Right renal pelvis (tissue), 4 donors: ENCODE measurements at places on chromosomes 11 and 22. TPM values are rescaled to one million over a fixed set of nuclear protein-coding genes. Genes with fewer than 3 reads are reported as not detected.

- no peak for DNase-seq
Measured at GRCh38 chr11:66866511-66866986, 9.7 kb downstream of the LRFN4 start.

DNA sequence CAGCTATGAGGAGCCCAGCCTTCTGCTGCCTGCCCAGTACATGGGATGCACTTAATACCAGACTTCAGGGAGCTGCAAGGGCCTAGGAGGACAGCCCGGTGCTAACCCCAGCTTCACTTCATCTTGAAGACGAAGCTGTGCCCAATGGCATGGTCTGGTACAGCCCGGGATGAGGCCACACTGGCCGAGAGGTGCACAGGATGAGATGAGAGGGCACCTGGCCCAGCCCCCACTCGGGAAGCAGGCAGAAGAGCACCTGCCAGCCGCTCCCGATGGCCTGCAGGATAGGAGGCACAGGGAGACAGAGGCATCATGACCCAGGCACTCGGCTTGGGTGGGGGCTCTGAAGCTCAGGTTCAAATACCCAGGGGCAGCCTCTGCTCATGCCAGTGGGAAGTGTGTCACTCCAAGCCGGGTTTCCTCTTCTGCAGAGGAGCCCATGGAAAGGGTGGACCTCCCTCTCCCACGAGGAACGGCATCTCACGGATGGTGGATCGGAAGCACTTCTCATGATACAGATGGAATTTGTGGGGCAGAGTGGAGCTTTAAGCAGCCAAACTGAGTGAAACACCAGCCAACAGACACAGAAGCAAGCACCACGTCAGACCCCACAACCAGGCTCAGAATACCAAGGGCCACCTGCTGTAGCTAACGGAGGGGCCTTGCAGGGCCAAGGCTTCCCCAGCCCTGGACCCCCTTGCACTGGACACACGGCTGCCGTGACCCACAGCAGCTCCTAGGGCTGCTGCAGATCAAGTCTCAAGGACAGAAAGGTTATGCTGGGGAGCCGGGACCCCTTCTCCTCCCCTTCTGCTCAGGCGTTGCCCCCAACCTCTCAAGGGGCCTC is 875.2 kb downstream of the BRD1 start:
- no peak for DNase-seq

GRCh38 chr11:11252403-11252802 is 100.6 kb downstream of the CSNK2A3 start:
- DNase-seq = no peak

- no peak for DNase-seq
Measured at GRCh38 chr11:57885298-57886050, 123.9 kb downstream of the CTNND1 start.

DNA sequence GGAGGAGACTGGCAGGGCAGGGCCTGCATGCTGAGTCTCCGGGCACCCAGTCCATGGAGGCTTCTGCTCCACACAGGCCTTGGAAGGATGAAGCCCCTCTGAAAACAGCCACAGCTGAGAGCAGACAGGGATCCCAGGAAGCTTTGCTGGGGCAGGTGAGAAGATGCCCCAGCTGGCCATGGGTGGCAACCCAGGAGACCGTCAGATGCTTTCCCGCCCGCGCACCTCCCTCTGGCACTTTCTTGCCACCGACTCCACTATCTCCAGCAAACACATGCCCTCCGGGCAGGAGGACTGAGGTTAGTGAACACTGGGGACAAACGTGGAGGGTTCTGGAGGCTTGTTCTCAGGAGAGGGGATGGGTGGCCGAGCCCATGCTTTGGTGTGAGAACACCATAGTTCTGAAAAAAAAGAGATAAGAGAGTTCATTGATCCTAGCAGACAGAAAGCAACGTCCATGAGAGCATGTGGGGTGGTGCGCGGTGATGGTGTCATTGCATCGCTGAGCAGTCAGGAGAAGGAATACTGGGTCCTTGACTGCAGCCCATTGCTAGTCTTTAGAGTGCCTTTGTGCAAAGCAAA is 2.3 kb downstream of the C1QTNF6 start:
- no peak for DNase-seq

DNA sequence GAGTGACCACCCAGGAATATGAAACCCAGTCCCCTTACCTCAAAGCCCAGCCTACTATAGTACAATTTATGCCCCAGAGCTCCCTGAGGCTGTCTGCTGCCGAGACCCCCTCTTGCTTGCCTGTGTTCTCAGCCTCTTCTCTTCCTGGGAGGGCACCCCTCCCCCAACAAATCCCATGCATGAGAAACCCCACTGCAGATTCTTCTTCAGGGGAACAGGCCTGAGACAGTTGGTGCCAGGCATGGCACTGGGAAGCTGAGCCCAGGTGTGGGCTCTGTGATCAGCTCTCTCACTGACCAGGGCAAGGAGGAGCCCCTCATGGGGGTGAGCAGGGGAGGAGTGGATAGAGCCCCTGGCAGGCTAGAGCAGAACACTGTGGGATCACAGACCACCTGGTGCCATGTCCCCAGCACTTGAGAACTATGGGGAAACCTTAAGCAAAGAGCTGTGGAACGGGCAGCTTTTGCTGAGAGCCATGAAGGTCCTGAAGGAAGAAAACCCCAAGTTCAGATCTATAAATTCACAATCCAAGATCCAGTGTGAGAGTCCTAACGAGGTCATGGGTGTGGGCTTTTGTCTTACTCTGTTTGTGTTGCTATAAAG is 46.5 kb upstream of the TH start:
- no peak for DNase-seq

DNA sequence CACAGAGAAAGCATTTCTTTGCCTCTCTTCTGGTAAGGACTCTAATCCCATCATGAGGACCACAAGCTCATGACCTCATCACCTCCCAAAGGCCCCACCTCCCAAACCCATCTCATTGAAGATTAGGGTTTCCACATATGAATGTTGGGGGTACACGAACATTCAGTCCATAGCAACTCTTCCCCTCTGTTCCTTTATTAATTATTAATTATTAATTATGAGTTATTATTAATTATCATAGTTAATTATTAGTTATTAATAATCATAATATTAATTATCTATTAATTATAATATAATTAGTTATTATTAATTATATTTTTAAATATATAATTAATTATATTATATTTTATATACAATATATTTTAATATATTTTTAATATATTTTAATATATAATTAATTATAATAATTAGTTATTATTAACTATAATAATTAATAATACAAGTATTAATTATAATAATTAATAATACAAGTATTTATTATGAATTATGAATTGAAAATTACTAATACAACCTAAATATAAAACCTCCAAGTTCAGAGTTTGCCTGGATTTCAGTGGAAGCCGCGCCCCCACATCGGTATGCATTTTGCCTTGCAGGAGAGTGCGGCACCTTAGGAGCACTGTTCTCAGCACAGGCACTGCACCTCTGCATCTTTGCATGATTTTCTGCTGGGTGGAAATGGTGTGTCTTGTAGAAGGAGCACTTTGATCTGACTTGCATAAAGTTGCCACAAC is 128.0 kb upstream of the FGF3 start:
- DNase-seq = no peak

DNA sequence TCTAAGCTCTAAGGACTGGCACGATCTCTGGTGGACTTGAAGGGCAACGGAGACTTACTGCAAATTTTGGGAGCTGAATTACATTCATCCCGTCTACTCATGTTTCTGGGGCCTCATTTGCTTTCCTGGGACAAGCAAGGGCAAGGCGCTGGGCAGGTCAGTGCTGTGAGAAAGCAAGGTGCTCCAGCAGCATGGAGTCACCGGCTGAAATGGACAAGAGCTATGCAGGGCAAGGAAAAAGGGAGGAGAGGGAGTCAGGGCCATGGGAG is 25.6 kb downstream of the FLI1 start:
- no peak for DNase-seq

GRCh38 chr11:75504501-75504900 is 21.2 kb downstream of the GDPD5 start:
- no peak for DNase-seq

GRCh38 chr22:37224757-37225420 is 12.6 kb upstream of the SSTR3 start:
- DNase-seq = no peak

DNA sequence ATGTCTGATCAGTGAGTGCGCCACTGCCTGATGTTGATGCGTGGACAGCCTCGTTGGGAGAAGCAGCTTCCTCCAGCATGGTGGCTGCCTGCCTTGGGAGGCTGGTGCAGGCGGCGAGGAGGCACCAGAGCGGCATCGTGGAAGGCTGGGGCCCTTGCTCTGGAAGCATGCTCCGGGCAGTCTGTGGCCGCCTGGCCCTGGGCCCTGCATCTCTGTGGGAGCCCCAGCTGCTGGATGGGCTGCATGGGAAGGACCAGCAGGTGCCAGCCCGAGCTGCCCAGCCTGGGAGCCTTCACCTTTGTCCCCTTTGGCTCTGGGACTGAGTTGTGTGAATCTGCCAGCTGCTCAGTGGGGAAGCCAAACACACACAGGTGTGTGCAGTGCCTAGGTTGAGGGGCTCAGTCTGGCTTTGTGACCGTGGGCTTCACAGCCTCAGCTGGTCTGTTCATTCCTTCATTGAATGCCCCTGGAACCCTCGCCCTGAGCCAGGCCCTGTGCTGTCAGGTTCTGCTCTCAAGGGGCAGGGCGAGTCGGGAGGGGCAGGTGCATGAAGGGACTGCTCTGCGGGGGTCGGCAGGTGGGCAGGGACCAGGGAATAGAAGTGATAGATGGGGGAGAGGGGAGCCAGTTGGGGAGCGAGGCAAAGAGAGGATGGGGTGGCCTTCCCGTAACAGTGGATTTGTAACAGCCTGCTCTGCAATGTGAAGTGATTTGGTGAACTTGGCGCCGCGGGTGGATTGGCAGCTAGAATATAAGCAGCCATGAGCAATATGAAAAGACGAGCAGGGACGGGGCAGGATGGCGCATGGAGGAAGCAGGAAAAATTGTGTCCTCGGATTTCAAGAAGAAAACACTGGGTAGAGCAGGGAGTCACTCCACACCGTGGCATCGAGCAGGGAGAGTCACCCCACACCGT is 354.2 kb downstream of the TBC1D22A start:
- DNase-seq = no peak

DNA sequence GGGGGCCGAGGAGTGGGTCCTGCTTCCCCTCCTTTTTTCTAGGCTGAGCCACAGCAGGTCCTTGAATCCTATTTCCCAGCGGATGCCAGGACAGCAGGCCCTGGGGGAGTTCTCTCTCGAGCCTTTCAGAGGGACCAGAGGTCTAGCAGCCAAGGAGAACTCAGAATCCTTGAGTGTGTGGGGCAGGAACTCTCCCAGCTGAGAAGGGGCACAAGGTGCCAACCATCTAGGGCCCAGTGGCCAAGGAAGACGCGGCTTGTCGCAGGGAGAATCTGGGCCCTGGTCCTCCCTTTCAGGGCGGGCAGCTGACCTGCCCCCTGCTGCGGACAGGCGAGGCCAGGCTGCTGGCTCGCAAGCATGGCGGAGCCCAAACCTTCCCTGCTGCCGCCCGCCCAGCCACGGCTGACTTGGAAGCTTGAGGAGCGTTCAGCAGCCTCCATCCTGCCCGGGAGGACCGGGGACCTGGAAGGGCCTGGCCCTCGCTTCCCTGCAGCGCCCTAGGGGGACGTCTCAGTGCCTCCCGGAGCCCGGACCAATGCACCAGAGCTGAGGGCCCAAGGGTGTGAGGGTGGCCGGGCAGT is 972 bp upstream of the TSSC4 start:
- DNase-seq = no peak

GRCh38 chr11:66593650-66594049 is 665 bp downstream of the CCS start:
- no peak for DNase-seq

DNA sequence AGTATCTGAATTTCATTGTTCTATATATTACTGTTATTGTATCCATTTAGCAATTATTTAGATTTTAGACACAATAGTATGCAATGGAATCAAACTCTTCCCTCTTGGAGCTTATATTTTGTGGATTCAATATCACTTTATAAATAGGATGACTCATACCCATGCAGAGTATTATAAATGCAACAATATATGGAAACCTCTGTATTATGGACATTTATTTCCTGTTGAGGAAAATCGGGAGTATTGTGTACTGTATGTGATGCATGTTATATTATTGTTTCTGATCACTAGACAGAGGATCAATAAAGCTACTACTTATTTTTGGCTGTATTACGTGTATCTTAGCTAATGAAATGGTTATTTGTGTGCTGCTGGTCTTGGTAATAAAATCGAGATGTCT is 770 bp downstream of the METTL15 start:
- DNase-seq = no peak

DNA sequence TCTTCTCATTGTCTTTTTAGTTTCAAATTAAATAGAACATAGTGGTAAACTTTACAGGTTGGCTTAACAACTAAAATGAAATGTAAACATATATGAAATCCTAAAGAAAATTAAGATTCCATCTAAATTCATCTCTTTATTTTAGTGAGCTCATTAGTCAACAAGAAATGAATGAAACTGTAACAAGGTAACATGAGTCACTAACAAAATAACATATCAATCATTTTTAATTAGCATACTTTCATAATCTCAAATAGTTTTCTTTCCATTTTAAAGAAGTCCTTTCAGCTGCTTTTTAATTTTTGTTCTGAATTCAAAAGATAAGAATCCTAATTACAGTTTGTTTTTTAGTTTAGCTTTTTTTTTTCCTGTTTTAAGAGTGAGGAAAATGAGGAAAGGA is 688.6 kb upstream of the TENM4 start:
- DNase-seq = no peak

- no peak for DNase-seq
Measured at GRCh38 chr11:17350455-17351171, 987 bp upstream of the NCR3LG1 start.

GRCh38 chr11:108466405-108466804 is 924 bp downstream of the C11orf65 start:
- no peak for DNase-seq

DNA sequence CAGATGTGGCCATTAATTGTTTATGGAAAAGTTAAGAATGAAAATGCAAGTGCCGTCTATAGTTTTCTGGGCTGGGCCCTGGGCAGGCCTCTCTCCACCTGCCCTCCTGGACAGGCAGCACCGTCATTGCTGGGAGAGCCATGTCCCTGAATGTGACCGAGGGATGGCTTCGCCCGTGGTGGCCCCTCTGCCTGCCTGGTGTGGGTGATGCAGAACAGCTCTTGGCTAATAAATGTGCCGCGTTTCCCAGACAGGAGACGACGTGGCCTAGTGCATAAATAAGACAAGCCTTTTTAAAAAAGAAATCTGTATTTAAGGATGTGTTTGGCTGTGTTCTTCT is 407.3 kb downstream of the TBC1D22A start:
- DNase-seq = no peak

GRCh38 chr11:102302241-102302640 is 15.0 kb upstream of the BIRC3 start:
- DNase-seq = no peak

APOL5 gene
- not detected for polyA plus RNA-seq

ARSA gene
- 19.0 TPM for polyA plus RNA-seq

MEI1 gene
- polyA plus RNA-seq = 2.1 TPM

RIBC2 gene
- polyA plus RNA-seq = 6.9 TPM

OR6A2 gene
- 0.04 TPM for polyA plus RNA-seq

DEFB131B gene
- 1.0 TPM for polyA plus RNA-seq
